ENCODE measurements at places on chromosomes 7 and 10. TPM values are rescaled to one million over a fixed set of nuclear protein-coding genes. Genes with fewer than 3 reads are reported as not detected.

GRCh38 chr10:31808258-31809218 is 120.1 kb downstream of the ARHGAP12 start:
- DNase-seq = peak; percentile 28

GRCh38 chr10:96618653-96619052 is 31.8 kb upstream of the TM9SF3 start:
- DNase-seq = no peak

Gene MOGAT3
- 8.2 TPM for total RNA-seq

GRCh38 chr10:24622781-24623301 is 100.8 kb downstream of the ARHGAP21 start:
- DNase-seq = no peak

GRCh38 chr7:111477462-111478225 is 84.6 kb downstream of the IMMP2L start:
- DNase-seq = no peak

GRCh38 chr7:37112218-37112617 is 336.4 kb downstream of the ELMO1 start:
- DNase-seq = no peak

- no peak for DNase-seq
Observed at GRCh38 chr10:110344622-110345021, 39.9 kb upstream of the SMNDC1 start.

DNA sequence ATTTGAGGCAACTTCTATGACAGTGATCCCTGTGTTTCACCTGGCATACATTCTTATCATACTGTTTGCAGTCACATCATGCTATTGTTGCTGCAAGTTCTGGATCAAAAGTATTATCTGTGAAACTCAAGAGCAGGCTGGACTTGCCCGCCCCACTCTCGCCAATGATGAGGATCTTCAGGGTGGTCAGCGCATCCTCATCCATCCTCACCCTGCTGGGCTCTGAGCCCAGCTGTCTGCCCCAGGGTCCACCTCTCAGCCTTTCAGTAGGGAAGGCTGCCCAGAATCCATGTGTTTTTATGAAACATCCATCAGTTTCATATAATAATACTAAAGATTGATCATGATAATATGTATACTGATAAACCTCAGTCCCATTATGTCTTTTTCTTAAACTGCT is 55.4 kb upstream of the KIF5B start:
- no peak for DNase-seq

GRCh38 chr10:131358741-131359442 is 47.4 kb upstream of the TCERG1L start:
- no peak for DNase-seq

DNA sequence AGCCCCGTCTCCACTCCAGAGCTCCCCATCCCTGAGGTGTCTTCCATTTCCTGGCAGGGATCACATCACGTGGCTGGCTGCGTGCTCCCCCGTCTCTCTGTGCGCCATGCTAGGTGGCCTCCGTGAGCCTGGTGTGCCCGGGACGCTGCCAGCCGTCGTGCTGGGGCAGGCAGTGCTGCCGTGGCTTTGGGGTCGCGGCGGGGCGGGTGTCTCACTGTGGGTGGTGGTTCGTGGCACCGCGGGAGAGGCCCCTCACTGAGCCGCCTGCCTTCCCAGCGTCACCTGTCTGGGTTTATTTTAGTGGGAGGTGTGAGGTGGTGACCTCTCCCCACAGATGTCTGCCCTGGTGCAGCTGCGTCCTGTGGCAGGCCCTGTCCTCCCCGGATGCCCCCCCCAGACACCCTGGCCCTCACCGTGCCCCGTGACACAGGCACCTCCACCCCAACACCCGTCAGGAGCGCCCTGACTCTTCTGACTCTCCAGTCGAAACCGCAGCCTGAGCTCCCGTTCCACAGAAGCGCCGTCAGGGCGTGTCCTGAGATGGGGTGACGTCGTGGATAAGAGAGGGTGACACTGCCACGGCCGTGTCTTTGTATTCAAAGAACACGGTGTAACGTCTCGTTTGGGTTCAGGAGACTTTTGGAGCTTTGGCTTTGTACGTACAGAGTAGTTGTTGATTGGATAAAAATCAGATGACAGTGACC is 18.0 kb downstream of the GET4 start:
- DNase-seq = no peak

GRCh38 chr10:2094171-2094570 is 356.8 kb upstream of the ADARB2 start:
- no peak for DNase-seq

DNA sequence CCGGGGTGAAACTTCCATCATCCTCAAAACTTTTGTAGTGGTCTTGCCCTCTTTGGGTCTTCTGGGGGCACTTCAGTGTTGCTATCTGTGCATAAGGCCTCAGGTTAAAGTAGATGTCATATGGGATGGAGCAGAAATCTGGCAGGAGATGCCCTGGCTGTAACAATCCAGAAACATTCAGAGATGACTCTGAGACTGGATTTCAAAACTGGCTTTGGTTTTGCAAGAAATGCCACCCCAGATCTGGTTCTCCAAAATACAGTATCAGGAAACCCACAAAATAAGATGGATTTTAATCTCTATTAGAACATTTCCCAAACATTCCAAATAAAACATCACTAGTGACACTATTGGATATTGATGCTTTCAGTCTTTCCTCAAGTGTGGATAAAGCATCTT is 191.5 kb downstream of the REEP3 start:
- no peak for DNase-seq

Gene LOXL4
- total RNA-seq = 23.0 TPM

DNA sequence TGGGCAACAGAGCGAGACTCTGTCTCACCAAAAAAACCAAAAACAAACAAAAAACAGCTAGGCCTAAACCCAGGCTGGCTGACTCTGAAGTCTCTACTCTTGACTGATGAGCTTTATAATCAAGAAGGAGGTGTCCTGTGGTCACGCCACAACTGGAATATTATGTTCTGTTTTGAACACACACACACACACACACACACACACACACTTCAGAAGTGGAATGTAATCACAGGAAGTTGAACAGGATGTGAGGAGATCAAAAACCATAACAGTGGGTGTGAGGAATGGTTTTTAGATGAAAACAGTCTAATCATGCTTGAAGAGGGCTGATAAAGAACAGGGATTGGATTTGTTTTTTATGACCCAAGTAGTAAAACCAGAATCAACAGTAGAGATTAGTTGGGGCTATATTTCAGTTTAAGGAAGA is 51.1 kb upstream of the IL6 start:
- DNase-seq = no peak

Gene SRGN
- not detected for total RNA-seq

Gene DNAJC30
- total RNA-seq = 7.4 TPM

GRCh38 chr10:19922236-19922963 is 106.2 kb downstream of the PLXDC2 start:
- DNase-seq = peak; percentile 58

All from HT-29 (cell line).